ENCODE measurements at places on chromosomes 3 and 15.
A peak's percentile ranks its signal among the peaks of the same experiment; 100 is the strongest.

- DNase-seq = no peak
Measured at GRCh38 chr3:79973917-79974595, 206.3 kb upstream of the ROBO1 start.

DNA sequence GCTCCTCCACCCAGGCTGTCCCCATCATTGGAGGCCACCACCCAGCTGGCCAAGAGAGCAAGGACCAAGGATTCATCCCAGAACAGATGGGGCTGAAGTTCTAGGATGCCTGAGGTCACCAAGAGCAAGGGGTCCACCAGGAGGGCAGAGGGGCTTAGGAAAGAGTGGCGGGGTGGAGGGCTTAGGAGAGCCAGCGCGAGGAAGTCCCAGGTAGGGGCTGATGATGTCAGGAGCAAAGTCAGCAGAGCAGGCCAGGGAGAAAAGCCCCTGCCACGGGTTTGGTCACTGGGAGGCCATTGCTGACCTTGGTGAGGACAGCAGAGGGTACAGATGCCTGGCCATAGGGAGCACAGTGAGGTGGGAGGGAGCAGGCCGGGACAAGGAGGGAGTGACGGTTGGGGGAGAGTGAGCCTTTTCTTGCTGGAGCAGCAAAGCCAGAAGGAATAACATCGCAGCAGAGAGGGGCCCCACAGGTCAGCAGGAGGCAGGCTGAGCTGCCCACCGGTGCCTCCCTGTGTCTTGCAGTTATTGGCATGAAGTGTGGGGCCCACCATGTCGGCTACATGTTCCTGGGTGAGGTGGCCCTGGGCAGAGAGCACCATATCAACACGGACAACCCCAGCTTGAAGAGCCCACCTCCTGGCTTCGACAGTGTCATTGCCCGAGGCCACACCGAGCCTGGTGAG lies 5.2 kb downstream of the PARP3 start:
- no peak for DNase-seq

DNA sequence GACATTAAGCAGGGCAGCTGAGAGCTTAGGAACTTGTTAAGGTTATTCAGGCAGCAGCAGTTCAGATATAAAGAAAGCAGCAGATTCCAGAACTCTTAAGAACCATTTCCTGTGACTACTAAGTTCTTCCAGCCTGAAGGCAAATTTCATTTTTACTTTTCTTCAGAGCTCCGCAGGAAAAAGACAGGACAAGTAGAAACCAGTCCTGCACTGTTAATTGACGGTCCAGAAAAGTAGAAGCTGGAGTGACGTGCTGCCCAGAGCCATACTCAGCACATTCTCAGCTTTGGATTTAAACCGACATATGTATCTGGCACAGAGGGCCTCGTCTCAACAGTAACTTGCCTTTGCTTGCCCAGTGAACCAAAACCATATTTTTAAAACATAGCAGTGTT lies 219.4 kb upstream of the STRIT1 start:
- DNase-seq = no peak

DNA sequence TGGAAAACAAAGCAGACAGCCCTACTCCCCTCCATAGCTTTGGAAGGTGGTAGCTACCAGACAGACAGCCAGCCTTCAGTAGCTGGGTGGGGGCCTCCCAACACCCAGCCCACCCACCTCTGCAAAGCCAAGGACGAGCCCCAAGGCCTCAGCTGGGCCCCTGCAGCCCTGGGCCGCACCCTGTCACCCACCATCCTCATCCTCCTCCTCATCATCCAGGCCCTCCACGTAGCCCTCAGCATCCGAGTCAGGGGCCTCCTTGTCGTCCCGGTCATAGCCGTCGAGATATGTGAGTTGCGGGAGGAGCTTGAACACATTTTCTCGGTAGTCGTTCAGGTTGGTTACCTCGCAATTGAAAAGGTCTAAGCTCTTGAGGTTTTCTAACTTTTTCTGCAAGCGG lies 36.5 kb downstream of the ANP32A start:
- no peak for DNase-seq

DNA sequence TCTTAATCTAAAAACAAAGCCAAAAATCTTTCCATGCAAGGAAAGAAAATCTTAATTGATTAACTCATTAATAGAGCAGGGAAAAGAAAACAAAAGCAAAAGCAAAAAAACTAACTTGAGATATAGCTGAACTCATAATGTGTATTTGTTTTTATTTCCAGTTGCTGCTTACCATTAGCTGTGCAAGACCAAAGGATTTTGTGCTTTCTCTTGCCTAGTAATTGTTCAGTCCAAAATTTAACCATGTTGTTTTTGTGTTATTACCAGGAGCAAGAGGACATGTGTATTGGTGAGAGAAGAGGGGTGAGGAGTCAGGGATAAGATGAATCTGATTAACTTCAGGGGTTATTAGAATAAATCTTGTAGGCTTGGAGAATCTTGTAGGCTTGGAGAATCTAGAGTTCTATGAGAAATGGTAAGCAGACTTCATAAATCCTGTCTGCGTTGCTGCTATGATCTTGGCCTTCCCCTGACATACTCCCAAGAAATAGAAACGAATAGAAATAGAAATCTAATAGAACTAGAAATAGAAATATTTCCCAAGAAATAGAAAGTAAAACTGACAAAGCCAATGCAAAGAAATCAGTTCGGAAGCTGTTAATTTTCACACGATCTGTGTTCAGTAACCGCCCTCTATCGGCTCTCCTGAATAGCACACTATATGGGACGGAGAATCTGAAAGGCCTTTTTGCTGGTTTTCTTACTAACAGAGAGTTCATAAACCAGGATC lies 72.6 kb upstream of the TNFSF10 start:
- peak; percentile 51 for DNase-seq

- no peak for DNase-seq
Measured at GRCh38 chr3:74089814-74090213, 465.1 kb upstream of the PDZRN3 start.

DNA sequence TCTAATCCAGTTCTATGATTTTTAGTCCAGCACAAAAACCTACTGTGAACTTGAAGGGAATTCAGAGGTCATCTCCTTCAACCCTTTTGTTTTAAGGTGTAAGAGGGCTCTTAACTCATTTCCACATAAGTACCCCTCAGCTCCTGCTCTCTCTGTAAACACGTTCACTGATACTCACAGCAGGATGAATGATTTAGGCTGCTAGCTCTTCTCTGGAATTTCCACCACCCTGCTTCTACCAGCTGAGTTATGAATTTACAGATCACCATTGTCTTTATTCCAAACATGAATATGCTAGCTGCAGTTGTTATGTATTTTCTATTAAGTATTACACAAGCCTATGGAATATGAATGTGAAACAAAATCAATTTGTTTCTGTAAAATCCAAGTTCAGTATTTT lies 101.3 kb upstream of the NANOGP8 start:
- no peak for DNase-seq

DNA sequence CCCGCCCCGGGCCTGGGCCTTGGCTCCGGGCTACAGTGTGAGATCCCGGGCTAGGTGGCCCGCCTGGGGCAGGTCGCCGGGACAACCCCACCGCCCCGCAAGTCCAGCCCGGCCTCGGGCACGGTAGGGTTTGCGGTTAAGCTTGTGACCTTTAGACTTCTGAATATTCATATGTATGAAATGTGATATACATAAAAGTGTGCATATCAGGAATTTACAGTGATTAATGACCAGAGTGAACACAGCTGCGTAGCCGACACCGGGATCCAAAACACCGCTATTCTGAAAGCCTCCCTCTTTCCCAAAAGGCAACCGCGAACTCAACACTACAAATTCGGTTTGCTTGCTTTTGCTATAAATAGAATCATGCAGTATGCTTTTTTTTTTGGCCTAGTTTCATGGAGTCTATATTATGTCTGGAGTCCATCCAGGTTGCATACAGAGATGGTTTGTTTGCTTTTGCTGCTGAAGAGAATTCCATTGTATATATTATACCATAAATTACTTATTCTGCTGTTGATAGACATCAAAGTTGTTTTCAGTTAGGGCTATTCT lies 636 bp upstream of the SNRPA1 start:
- DNase-seq = no peak

DNA sequence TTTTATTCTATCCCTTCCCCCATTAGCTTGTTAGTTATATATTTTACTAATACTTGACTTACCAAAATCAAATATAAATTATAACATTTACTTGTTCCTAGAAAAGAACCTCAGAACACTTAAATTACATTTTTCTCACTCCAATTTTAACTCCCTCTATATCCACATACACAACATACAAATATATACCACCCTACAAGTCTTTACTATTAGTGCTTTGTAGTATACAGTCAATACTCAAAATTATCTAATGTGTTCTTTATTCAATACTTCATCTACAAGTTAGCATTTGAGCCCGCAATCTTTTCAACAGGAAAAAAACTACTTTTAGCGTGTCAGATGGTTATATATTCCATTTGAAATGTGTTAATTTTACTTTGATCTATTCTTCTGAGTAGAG lies 100.3 kb downstream of the ADAM10 start:
- no peak for DNase-seq

DNA sequence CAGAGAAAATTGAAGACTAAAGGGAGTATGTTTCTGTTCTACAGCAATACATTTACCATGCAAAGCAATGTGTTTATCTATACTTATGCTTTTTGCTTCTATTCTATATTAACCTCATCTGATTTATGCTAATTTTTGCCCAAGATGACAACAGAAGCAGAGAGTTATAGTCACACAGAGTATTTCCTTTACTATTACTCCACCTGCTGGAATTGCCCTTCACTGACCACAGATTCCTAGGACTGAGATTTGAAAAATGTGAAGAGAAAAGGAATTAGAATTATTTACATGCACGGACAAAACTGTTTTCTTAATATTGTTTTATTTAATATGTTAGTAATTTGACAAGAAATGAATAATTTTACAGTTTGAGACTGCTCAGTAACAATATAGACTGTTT lies 745.6 kb downstream of the VGLL3 start:
- peak; percentile 2 for DNase-seq

DNA sequence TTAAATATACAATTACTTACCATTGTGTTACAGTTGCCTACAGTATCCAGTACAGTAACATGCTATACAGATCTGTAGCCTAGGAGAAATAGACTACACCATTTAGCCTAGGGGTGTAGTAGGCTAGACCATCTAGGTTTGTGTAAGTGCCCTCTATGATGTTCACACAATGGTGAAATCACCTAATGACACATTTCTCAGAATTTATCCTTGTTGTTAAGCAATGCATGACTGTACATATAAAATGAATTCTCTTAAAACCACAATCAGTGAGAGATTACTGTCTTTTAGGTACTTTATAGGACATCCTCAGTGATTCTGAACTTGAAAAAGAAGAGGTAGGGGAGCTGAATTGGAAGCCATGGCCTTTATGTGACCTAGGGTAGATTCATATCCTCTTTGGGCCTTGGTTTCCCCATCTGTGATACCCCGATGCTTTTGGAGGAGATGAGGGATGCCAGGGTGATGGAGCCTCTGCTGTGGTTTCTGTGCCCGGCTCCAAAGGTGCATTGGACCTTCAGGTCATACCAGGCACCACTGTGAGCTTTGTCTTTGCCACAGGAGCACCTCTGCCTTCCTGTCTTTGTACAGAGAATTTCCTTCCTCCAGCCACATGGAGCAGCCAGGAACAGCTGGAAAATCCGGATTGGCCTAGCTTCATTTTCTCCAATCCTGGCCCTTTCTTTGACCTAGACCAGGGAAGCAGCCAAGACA lies 51.9 kb upstream of the FLNB start:
- DNase-seq = no peak

- no peak for DNase-seq
Measured at GRCh38 chr15:90190606-90191343, 10.4 kb upstream of the SEMA4B start.

DNA sequence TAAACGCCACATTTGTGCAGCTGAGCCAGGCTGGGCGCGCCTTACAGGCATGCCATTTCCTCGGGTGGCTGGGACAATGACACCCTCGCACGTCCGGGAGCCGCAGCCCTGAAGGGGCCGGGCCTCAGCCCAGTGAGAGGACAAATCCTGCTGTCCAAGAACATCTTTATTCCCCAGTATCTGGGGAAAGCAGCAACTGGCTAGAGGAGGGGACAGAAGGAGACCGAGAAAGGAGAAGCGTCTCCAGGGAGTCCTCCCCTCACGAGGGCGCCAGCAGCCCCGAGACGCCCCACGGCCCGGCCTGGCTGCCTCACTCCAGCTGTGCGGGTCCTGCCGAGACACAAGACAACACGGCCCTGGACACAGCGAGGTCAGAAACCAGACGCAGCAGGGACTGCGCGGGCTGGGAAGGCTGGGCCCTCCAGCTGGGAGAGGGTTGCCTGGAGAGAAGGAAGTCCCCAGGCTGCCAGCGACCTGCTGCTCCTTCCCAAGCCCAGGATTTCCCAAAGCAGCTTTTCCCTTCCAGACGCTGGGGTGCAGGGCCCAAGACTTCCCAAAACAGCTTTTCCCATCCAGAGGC lies 130.2 kb downstream of the CHSY1 start:
- no peak for DNase-seq

GRCh38 chr15:71374607-71375352 lies 259.5 kb downstream of the THSD4 start:
- no peak for DNase-seq

DNA sequence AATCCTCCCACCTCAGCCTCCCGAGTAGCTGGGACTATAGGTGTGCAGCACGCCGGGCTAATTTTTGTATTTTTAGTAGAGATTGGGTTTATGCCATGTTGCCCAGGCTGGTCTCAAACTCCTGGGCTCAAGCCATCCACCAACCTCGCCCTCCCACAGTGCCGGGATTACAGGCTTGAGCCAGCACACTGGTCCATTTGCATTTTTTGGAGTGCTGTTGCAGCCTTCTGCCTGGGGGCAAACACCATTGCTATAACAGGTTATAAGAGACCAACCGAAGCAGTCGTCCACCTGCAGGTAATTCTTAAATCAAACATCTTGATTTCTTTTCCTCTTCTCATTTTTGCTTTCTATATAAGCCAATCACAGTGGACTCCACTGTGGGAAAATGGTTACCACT lies 27.7 kb downstream of the ACKR4 start:
- no peak for DNase-seq

GRCh38 chr3:52364322-52365035 lies 48.4 kb downstream of the DNAH1 start:
- no peak for DNase-seq

DNA sequence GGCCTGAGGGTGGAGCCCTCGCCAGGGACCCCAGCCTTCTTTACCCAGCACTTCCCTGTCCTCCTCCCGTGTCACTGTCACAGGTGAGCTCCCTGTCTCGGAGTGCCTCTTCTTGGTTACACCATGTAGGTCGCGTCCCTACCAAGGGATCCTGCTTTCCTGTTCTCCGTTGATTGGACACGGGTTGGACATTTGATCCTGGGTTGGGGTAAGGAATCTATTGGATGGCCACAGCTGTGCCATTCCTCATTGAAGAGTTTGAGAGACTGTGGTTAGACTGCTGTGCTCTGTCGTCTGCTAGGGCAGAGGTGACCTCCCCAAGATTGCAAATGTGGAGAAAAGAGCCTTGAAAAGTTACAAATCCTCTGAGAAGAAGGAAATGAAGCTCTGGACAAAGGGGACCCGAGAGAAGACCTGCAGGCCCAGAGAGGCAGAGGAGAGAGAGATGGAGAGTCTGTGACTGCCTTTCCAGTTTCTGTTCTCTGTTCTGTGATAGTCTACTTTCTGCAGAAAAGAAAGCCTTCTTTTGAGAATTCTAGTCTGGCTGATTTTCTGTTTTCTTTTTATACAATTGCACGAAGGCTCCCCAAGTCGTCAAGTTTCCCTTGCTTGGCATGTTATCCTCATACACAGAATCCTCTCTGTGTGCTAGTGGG lies 325.7 kb upstream of the RGMA start:
- no peak for DNase-seq

- DNase-seq = no peak
Measured at GRCh38 chr15:45794712-45795439, 160.0 kb downstream of the SQOR start.

GRCh38 chr3:124935794-124936542 lies 1.4 kb upstream of the MUC13 start:
- no peak for DNase-seq
